ENCODE measurements at places on chromosomes 2 and 18. TPM values are rescaled to one million over a fixed set of nuclear protein-coding genes. Genes with fewer than 3 reads are reported as not detected.

Gene CCDC148
- 0.23 TPM for total RNA-seq

Gene KCTD18
- total RNA-seq, result 24.4 TPM

Gene PDCD1
- total RNA-seq, result 0.12 TPM

Gene HDAC4
- total RNA-seq, result 9.1 TPM

Gene OBSL1
- 140 TPM for total RNA-seq

Gene IMPACT
- total RNA-seq, result 27.2 TPM

Gene HOXD11
- not detected for total RNA-seq

Gene CIB4
- not detected for total RNA-seq

Gene ITGA4
- total RNA-seq, result 9.7 TPM

Gene MTCL1
- 18.2 TPM for total RNA-seq

Gene MAP4K3
- 29.9 TPM for total RNA-seq

Gene NT5C1B
- total RNA-seq, result not detected

Gene LBX2
- 1.9 TPM for total RNA-seq

Gene CLEC4F
- not detected for total RNA-seq

Gene TMEM37
- total RNA-seq, result 7.6 TPM

Gene SCN9A
- total RNA-seq, result 3.0 TPM

Gene POMC
- total RNA-seq, result 6.1 TPM

Gene SH3BP4
- 32.6 TPM for total RNA-seq

Gene KCNK3
- total RNA-seq, result 0.09 TPM

Gene USP40
- total RNA-seq, result 17.5 TPM

Gene LHCGR
- not detected for total RNA-seq

Gene CYP1B1
- total RNA-seq, result 22.1 TPM

Gene SNED1
- 27.7 TPM for total RNA-seq

Gene KCNS3
- 1.2 TPM for total RNA-seq

Gene REG3A
- total RNA-seq, result not detected

Gene TRABD2A
- 0.51 TPM for total RNA-seq

Gene KCNG2
- total RNA-seq, result 2.2 TPM

Gene MAP2
- 14.4 TPM for total RNA-seq

Gene WNT6
- total RNA-seq, result not detected

Gene SDC1
- total RNA-seq, result 4.0 TPM

Gene SERPINB12
- total RNA-seq, result 0.12 TPM

Gene FOXD4L1
- not detected for total RNA-seq

Gene CFAP65
- not detected for total RNA-seq

Gene LYPD1
- 0.12 TPM for total RNA-seq

Gene MC5R
- not detected for total RNA-seq

Measured in pericardium fibroblast (primary cell).